ENCODE measurements at places on chromosomes 6 and 20.
A peak's percentile ranks its signal among the peaks of the same experiment; 100 is the strongest.

GRCh38 chr20:34538671-34539123, 19.8 kb upstream of the MAP1LC3A start:
- DNase-seq, result peak; percentile 76

DNA sequence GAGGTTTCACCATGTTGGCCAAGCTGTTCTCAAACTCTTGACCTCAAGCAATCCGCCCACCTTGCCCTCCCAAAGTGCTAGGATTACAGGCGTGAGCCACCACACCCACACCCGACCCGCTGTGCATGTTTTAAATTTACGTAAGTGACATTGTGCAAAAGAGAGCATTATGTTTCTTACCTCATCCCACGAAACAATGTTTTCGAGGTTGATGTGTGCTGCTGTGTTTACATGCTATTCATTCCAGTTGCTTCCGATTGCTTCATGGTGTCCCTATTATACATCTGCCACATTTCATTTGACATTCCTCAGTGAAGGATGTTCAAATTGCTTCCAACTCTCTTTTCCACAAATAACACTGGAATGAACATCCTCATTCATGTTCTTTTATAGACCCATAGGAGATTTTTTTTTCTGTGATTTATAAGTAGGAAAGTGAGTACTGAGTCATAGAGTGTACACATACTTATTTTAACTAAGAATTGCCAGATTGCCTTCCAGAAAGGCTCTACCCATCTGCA, 403.9 kb upstream of the JARID2 start:
- DNase-seq, result no peak

DNA sequence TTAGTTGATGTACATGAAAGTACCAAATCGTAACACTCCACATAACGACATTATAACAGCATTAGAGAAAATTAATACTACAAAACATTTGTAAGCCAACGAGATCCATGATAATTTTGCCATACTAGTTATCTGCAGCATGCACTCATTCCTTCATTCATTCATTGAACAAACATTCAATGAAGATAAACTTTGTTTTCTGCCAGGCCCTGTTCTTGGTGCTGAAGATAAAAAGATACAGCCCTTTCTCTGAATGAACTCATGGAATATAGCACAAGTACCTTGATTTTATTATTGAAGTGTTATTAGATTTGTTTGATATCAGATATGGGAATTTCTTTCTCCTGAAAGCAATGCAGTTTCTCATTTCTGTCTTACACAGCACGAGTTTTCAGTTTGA, 524.0 kb downstream of the TFAP2A start:
- DNase-seq, result no peak

GRCh38 chr6:96433950-96434349, 87.7 kb upstream of the UFL1 start:
- DNase-seq, result no peak

DNA sequence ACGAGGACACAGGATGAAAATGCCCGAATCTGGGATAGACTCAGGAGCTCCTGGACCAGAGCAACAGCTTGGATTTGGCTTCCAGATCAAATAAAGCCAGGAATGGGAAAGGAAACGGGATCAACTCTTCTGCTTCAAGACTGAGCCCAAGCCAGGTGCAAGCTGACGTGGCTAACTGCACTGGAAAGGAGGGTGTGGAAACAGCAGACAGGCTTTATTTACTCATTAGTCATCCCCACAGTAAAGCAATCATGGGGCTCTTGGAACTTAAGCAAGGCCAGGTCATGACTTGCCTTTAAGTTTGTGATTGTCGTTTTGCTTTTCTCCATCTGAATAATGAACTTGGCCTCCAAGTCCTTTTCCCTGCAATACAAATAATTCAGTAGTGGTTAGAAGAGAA, 45.2 kb downstream of the KIF16B start:
- no peak for DNase-seq

DNA sequence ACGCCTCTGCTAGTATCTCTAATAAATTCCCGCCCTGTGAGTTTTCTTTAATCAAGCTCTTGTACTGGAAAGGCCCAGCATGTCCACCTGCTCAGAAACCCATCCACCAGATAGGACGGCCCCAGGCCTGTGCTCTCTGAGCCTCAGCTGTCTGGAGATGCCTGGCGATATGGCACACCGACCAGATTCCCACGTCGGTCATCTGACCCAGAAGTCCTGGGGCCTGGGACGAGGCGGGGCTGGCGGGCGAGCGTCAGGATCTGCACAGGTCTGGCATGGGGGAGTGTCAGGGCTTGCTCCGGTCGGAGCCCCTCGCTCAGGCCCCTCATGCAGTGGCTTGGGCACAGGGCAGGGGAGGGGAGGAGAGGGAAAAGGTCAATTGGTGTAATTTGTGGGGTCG, 10.2 kb downstream of the RNASET2 start:
- DNase-seq, result no peak

DNA sequence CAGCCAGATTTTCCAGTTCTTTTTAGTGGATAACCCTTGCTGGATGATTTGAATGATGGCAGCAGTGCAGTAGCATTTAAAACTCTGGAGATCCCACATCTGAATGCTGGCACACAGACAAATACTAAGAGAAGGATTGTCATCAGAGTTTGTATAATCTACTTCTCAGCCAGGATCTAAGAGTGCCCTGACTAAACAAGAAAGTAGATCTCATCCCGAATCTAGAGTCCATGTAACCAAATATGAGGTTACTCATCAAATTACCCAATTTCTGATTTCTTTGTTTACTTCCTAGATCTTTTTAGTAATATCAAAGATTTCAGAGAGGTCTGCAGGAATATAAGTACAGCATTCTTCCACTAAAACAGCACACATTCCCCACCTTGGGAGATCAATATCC, 7.8 kb downstream of the TMC2 start:
- no peak for DNase-seq

- no peak for DNase-seq
Measured at GRCh38 chr6:135305684-135306083, 124.6 kb downstream of the MYB start.

DNA sequence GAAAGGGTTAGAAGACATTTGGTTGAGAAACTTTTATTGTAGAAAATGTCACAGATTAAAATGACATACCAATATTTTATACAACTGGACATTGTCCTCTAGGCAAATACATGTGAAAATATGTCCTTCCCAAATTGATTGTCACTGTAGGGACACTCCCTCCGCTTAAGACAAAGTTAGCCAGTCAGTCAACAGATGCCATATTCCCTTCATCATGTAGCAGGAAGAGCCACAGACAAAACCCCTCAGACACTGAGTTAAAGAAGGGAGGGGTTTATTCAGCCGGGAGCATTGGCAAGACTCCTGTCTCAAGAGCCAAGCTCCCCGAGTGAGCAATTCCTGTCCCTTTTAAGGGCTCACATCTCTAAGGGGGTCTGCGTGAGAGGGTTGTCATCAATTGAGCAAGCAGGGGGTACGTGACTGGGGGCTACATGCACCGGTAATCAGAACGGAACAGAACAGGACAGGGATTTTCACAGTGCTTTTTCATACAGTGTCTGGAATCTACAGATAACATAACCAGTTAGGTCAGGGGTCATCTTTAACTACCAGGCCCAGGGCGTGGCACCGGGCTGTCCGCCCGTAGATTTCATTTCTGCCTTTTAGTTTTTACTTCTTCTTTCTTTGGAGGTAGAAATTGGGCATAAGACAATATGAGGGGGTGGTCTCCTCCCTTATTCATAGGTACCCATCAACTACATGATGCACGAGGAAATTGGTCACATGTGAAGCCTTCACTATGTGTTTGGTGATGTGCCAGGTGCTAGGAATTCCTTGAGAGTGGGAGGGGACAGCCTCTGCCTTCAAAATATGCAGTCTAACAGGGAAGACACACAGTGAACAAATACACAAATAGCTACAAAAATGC, 155.7 kb upstream of the CDYL start:
- DNase-seq, result no peak

DNA sequence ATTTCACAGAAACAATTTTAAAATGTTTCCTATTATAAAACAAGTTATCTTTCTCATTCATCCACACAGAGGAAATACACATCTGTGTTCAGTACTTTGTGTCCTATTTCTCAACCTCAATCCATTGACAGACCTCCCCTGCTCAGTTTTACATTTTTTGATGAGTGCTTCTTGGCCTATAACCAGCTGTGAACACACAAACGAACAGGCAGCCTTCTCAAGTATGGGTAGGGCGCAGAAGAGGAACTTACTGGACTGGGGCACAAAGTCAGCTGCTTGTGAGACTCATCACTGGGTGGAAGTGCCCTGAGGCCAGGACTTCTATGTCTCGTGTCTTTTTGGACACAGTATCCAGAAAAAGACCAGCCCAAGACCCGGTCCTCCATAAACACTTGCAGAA, 2.8 kb downstream of the RPS6KA2 start:
- DNase-seq, result no peak

GRCh38 chr6:28137505-28137981, 4.1 kb upstream of the ZKSCAN8 start:
- DNase-seq, result peak; percentile 68

DNA sequence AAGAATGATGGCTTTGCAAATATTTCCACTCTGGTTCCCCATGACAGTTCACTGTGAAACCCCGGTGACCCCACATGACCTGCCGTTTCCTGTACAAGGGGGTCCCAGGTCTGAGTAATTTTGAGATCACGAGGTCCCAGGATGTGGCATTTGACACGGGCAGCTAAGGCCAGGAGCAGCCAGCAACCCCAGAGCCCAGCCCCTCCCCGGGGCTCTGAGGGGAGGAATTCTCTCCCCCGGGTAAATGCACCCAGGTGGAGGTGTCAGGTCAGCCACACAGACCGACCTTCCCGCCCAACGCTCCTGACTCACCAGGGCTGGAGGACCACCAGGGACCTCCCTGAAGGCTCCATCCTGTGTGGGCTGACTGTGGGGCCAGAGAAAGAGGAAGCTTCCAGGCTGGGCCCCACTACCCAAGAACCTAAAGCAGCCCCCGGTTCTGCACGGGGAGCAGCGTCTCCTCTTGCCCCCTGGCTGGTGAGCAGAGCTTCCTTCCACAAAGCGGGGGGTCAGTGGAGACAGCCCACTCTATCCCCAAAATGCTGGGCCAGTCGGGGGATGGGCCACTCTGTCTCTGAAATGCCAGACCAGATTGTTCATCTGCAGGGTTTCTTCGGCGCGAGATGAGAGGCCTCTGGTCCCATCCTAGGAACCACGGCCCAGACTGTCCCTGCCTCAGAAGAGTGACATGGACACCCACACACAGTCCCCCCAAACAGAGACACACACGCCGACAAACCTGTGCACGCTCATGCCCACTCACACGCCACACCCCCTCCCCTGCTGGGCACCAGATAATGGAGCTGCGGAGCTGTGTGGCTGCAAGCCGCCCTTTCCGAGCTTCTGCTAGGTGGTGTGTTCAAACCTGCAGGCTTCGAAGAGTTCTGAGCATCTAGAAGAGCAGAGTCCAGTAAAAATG, 23.4 kb upstream of the SLCO4A1 start:
- DNase-seq, result peak; percentile 79

- no peak for DNase-seq
Measured at GRCh38 chr6:12479881-12480280, 189.7 kb downstream of the EDN1 start.

- no peak for DNase-seq
Measured at GRCh38 chr20:46875059-46875458, 19.6 kb upstream of the EYA2 start.

- DNase-seq, result peak; percentile 89
Measured at GRCh38 chr6:157323255-157323965, at the start of gene TMEM242. Gene TMEM242, minus strand, starts transcription at chr6:157323519. Its CDS starts 20 bp downstream, at chr6:157323499.

DNA sequence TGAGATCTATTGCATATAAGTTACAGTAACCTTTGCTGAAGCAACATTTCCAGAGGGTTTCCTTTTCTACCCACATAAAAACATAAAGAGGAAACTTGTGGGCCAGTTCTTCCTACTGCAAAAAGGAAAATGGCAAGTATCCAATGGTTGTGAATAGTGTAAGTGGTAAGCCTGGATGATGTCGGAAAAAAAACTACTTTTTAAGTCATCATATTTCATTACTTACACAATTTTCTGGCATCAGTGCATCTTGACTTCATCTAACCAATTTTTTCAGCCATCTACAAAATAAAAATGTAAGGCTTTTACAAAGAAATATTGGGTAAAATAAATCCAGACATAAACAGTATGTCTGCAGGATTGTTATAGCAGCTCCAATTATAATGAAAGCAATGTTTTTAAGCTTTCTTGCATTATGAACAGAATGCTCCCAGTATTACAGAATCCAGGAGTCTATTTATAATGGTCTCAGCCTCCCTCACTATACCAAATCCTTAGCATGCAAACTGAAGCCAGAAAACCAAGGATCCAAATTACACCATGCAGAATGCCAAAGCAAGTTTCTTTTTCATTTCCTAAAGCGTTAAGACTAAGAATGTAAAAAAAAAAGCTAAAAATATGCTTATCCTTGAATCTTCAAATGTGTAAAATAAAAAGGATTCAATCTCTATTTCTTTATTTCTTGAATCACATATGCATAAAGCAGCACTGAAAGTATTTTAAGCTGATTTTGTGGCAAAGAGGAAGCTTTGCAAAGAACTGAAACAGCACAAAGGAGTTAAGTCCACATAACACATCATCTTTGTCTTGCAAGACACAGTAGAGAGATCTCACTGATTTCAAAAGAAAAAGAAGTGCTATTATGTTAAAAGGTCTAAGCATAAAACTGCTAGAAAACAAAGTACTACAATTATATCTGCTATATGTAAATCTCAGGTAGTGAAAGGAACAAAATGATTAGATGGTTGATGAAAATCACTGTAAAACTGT, 126.8 kb upstream of the HMGCLL1 start:
- no peak for DNase-seq

- no peak for DNase-seq
Measured at GRCh38 chr6:14921878-14922671, 323.8 kb upstream of the JARID2 start.

GRCh38 chr6:136014454-136015437, 163.2 kb downstream of the PDE7B start:
- DNase-seq, result no peak

- no peak for DNase-seq
Measured at GRCh38 chr20:22555791-22556564, 28.4 kb downstream of the FOXA2 start.

- DNase-seq, result no peak
Measured at GRCh38 chr6:36616893-36617521, 22.8 kb downstream of the SRSF3 start.

- DNase-seq, result no peak
Measured at GRCh38 chr20:25022680-25023079, 30.1 kb upstream of the APMAP start.

DNA sequence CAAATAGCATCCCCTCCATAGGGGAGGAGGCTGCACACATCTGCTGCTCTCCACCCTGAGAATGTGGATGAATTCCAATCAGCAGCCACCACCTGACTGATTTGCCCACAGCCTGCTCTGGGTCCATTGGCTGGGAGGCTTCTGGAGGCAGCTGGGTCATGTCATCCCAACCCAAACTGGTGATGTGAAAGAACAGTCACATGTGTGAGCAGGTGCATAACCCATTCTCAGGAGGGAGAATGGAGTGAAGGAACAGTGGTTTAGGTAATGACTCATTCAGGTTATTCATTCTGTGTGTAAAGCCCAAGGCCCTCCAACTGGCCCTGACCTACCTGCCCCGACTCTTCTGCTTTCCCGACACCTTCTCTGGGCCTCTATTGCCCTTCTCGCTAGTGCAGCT, 90.9 kb upstream of the GCM1 start:
- peak; percentile 23 for DNase-seq
